ENCODE measurements at places on chromosomes 6 and 20. TPM values are rescaled to one million over a fixed set of nuclear protein-coding genes. Genes with fewer than 3 reads are reported as not detected.
A peak's percentile ranks its signal among the peaks of the same experiment; 100 is the strongest.

Gene TRIM39
- 10.4 TPM for total RNA-seq

GRCh38 chr6:50249493-50249892, 199.8 kb upstream of the DEFB112 start:
- no peak for DNase-seq

- peak; percentile 79 for DNase-seq
Observed at GRCh38 chr6:56708810-56709597, 66.3 kb upstream of the DST start.

DNA sequence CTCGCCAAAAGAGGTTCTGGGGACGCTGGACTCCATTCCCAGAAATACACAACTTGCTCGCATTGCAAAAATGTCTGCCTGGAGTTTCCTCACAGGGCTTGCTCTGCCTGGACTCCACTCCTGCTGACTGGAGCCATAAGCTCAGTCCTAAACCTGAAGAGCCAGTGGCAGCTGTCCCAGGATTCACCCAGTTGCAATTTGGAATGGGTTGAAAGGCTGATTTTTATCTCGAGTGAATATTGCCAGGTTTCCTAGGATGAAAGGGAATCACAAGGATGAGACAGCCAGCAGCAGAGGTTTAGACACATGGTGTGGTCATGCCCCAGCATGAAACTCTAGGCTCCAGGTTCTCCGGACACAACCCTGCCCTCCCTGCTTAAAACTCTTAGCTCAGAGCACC, 223.3 kb downstream of the BMP7 start:
- DNase-seq, result no peak

DNA sequence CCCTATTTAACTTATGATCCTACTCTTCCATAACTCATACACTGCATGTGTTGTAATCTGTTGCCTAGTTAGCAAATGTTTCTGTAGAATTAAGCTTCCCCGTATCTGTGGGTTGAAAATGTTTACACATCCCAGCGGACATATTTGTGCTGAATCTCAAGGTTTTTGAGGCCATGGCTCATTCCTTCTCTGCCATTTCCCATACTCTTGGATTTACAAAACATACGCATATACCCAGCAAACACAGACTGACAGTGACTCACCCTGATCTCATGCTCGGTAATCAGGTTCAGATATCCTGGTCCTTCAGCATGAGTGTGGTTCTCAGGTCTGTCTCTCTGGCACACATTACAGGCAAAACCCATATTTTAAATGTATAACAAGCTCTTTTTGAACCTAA, 58.7 kb downstream of the AGPAT4 start:
- DNase-seq, result peak; percentile 82

DNA sequence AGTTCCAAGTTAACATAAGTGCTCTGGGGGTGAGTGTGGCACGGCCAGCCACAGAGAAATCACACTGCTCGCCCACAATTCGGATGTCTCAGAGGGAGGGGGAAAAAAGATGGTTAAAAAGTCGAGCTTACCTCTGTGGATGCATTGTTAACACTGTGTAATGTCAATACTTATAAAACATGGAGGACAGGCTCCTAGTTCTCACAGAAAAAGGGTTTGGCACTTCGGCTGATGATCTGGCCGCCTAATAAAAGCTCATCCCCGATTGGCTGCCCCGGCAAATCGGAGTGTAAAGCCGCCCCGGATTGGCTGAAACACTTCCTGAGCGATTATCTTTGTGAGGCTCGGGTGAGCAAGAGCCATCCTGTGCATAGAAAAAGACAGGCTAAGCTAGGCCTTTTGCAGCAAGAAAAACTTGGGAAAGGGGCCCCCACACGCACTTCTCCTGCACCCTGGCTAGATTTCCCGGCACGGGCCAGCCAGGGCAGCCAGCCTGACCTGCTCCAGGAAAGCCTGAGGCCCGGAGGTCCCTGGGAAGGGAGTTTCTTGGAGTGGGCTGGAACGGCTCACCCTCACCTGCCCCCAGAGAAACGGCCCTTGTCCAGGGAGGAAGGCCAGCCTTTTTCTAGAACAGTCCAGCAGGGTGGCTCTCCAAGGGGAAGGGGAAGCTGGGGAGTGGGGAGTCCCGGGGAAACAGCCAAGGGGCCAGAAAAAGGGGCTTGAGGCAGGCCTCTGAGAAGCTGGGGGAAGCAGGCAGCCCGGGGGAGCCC, at the start of gene ZMYND8:
ZMYND8 (minus strand) TSS at position 174 of the 770 bp plus-strand sequence; CDS start at position 145, 29 bp downstream.
- peak; percentile 91 for DNase-seq

Gene PPIL6
- 0.44 TPM for total RNA-seq

DNA sequence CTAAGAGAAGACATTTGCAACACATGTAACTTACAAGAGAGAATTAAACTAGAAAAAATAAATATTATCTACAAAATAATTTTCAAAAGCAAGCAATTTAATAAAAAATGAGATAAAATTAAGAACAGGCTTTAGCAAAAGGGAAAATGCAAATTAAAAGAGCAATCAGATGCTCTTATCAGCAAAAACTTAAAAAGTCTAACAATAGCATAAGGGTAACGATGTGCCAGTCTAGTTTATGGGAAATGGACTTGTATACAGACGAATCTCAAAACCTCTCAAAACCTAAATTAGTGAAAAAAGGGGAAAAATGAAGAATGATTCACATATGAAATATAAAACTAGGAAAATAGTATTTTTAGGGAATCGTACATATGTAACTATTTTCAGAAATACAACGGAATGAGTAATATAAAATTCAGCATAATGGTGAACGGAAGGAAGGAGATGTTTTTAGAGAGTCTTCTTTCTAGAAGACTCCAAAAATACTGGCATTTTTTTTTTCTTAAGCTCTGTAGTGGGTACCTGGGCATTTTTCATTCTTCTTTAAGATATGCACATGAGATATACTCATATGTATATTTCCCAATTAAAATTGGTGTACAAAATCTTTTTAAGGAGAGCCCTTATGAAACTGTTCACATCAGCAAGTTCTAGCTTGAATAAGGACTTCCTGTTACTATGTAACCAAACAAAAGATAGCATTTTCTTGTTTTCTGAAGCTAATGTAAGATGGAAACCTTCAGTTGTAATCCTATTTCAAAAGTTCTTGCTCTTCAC, 927 bp upstream of the MANEA start:
- DNase-seq, result no peak

DNA sequence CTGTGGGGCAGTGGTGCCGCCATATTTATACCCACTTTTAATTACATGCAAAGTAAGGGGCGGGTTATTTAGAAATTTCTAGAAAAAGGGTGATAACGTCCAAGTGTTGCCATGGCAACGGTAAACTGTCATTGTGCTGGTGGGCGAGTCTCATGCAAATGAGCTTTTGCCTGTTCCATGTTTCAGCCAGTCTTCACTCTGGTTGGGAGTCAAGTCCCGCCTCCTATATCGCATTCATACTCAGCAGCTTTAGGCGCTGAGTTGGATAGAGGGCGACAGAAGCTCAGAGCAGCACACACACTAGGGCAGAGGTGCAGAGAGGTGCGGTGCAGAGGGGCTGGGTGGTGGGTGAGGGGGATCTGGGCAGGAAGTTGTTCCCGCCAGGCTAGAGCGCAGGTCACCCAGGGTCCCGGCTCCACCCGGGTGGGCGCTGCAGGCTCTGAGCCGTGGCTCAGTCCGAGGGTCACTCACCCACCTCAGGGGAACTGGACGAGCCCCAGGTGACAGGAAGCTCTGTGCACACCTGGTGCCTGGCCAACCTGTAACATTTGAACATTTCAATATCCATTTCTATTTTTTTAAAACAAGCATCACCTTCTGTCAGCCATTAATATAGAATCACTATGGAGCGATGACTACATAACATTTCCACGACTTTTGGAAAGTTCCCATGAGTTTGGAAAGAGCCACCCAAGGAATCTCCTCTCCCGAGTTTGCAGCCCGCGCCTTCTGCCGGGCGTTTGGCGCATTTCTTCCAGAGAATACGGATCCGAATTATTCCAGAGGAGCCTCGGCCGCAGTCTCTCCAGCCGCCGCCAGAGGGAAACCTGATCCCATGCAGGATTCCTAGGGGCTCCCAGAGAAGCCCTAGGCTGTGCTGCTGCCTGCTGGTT, 89.1 kb upstream of the PHACTR3 start:
- peak; percentile 44 for DNase-seq

Gene SLC35B3
- total RNA-seq, result 27.3 TPM

DNA sequence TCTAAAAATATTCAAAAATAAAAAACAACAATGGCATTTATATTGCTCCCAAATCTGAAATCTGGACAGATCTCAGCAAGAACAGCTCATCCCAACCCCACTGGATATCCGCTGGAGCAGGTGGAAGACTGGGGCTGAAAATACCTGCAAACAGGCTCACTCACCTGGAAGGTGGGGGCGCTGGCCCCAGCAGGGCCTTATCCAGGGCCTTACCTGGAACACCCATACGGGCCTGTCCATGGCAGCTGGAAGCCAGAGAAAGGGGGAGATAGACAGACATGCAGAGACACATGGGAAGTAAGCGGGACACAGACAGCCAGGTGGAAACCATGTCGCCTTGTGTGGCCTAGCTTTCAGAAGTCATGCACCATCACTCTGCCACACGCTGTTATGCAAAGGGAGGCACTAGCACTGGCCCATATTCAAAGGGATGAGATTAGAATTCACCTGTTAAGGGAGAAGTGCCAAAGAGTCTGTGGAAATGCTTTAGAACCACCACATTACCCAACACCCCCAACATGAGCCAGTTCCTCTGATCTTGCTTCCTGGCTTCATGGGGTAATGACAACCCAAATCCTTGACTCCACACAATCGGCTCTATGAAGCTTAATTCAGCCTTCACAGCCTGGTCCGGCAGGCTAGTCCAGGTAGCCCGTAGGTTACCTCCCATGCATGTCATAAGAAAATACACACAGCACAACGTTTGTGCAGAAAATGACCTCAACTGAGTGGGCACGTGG, 99.0 kb upstream of the CDYL start:
- no peak for DNase-seq

Gene DEFB132
- total RNA-seq, result not detected

GRCh38 chr6:137839076-137839475, 28.0 kb upstream of the TNFAIP3 start:
- DNase-seq, result no peak

GRCh38 chr6:2225422-2226392, 19.7 kb downstream of the GMDS start:
- no peak for DNase-seq

- DNase-seq, result no peak
Observed at GRCh38 chr6:106727480-106728149, 98.2 kb downstream of the QRSL1 start.

DNA sequence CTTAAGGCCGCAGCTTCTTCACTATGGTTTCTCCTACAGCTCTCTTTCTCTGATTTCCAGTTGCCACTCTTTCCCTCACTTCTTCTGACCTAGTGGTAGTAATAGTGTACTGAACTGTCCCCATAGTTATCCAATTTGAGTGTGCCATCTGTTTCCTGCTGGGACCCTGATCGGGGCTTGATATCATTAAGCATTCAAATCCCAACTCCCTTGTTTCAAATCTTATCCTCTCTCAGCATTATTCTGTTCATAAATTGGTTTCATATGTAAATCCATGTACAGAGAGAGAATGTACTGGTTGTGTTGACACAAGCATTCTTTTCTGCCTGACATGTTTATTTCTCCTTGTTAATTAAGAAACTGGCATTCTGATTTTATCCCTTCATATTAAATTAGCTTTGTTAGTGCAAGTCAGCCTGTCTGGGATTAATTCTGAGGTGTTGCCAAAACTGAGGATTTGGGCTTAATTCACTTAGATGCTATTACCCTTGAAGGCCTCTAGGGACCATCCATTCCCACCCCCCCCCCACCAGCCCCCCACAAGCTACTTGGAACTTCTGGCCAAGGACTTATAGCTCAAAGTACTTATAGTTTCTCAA, 84.6 kb upstream of the PROKR2 start:
- no peak for DNase-seq

GRCh38 chr6:108114841-108115597, 40.5 kb upstream of the OSTM1 start:
- peak; percentile 24 for DNase-seq

GRCh38 chr6:70520575-70520974, 46.2 kb upstream of the SDHAF4 start:
- DNase-seq, result peak; percentile 12

Gene MYLK4
- total RNA-seq, result 0.11 TPM

Gene MLN
- not detected for total RNA-seq

DNA sequence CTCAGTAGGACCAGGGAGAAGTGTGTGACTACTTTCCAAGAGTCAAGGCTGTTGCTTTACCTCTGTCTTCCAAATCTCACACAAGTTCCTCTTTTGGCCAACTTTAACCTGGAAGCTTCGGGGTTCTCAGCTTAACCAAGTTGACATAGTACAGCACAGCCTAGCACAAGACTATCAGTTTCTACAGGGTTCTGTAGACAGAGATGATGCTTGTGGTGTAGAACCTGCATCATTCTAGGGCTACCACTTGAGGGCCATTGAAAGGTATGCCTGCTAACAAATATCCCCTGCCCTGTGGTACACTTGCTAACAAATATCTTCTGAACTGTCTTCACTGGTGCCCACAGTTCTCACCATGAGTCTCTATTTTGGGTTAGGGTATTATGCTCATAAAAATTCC, 62.0 kb upstream of the MAP3K7 start:
- no peak for DNase-seq

Gene TDRD6
- total RNA-seq, result not detected

Gene STK4
- total RNA-seq, result 46.6 TPM

GRCh38 chr6:63640062-63640461, 4.5 kb downstream of the PHF3 start:
- peak; percentile 75 for DNase-seq

DNA sequence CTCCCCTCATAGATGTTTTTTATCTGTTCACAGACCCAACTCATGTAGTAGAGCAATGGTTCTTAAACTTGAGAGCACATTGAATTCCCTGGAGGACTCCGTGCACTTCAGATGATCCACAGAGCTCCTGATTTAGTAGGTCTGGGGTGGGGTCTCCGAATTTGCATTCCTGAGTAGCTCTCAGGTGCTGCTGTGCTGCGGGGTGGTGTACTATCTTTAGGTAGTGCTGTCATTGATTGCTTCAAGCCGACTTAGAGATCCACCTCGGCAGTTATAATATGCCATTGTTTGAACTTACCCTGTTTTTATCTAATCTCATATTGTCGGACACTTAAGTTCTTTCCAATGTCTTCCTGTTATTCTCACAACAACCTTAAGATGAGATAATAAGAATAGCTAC, 45.0 kb downstream of the BMP2 start:
- DNase-seq, result no peak

Gene MKKS
- total RNA-seq, result 6.0 TPM

DNA sequence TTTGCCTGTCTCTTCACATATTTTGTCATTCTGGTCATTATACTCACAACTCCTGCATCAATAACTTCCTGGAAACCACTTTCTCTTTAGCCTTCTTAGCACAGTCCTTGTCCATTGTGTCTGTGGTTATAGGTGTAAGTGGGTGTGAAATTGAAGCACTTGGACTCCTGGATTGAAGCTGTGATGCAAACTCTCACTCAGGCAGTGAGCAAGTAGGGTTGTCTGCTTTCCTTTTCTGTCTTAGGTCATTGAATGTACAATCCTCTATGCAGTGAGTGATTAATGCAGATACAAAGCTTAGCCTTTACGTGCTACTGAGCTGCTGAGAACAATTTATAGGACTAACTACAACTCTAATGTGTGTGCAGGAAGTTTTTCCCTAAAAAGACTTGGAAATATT, 54.8 kb downstream of the ADGRB3 start:
- DNase-seq, result no peak

Data from HFFc6 (cell line).